ENCODE measurements at places on chromosomes 1 and 21.

GRCh38 chr1:7207875-7208646, 422.8 kb downstream of the CAMTA1 start:
- peak; percentile 39 for DNase-seq

- DNase-seq, result peak; percentile 38
These were observed 582 bp downstream of the ORC1 start for GRCh38 chr1:52403566-52404115.

DNA sequence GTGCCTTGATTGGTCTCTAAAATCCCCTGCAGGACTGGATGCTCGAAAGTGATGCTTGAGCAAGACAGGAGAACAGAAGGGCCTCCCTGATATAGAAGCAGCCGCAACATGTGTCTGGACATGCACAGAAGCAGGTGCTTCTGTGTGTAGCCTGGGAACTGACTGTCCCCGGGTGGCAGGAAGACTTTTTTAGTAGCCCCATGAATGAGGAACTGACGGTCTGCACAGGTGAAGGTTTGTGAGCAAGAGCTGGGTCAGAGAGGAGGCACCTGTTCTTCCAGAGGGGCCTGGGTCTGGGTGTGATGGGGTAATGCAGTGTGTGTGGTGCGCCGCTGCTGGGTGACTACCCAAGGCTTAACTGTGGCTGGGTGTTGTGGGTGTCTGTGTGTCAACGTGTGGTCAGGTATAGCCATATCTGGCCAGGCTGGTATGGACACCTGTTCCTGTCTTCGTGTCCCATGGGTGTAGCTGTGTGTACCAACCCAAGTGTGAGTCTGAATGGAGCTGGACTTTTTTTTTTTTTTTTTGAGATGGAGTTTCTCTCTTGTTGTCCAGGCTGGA, 39.1 kb upstream of the FOXO6 start:
- no peak for DNase-seq

- no peak for DNase-seq
These were observed 27.8 kb downstream of the AVPR1B start for GRCh38 chr1:206089341-206089740.

DNA sequence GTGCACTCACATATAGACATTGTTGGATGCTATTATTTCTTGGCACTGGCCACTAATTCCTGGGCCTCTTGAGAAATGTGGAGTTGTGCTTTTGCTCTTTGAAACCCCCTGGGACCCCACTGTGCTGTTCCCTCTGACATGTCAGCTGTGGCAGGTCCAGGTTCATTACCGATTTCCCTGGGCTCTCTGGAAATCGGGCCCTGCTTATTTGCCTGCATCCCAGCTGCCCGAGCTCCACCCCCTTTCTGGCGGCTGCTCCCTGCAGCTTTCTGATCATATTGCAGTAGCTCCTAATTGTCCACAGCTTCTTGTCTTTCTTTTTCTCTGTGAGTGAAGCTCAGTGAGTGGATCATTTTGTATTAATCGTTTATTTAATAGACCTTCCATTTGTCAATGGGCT, 183.7 kb upstream of the FAM78B start:
- no peak for DNase-seq

DNA sequence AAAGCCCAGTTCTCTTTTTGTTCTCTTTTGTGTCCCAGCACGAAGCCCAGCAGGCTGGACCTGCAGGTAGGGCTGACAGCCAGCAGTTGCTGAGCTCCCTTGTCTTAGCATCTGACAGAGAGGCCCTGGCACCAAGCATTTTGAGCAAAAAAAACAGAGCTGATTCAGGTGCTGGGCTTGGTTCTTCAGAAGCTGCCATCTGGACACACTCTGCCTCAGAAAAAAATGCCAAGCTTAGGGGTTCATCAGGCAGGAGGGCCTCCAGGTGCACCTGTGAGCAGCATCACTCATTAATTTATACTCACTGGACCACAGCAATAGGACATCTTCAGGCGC, 167.1 kb upstream of the PLD5 start:
- no peak for DNase-seq

GRCh38 chr1:168774241-168774640, 45.2 kb upstream of the DPT start:
- DNase-seq, result no peak

- DNase-seq, result peak; percentile 19
These were observed 43.3 kb downstream of the TP73 start for GRCh38 chr1:3695326-3696217.

GRCh38 chr1:238916828-238917227, 469.5 kb upstream of the CHRM3 start:
- no peak for DNase-seq

- no peak for DNase-seq
These were observed 58.0 kb downstream of the MEGF6 start for GRCh38 chr1:3553166-3553939.

- no peak for DNase-seq
These were observed 727.6 kb upstream of the CHRM3 start for GRCh38 chr1:238658763-238659162.

- no peak for DNase-seq
These were observed 39.7 kb downstream of the CHML start for GRCh38 chr1:241600496-241600901.

GRCh38 chr1:233242827-233243483, 52.6 kb downstream of the PCNX2 start:
- DNase-seq, result no peak

DNA sequence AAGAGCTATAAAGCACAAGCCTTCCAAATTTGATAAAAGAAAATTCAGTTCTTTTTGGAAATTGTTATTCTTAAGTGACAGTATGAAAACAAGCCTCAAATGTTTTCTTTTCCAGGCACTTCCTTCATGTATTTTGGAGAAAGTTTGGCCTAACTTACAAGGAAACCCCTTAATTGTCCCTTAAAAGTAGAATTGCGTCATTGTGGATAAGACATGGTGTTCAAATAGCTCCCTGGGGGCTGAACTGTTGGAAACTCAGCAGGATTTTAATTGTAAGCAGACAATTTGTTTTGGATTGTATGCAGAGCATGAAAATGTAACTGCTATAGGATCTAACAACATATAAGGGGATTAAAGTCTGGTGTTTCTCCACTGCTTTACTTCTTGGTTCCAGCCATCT, 35.4 kb upstream of the FGGY start:
- DNase-seq, result no peak

- no peak for DNase-seq
These were observed 55.0 kb downstream of the CNIH3 start for GRCh38 chr1:224671076-224671475.

DNA sequence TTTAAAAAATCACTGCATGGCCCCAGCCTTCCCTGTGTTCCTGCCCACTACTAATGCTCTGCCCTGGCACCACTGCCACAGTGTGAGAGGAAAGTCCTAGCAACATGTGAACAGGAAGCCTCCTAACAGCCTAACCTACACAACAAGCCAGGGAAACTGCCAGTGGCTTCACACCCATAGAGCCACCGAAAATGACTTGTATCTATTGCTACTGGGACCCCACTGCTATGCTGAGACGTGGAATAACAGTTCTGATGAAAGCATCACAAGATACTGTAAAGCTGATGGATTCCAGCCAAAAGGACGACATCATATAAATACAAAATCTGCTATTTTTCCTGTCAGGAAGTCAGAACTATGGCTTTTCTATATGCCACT, 74.9 kb downstream of the JAK1 start:
- no peak for DNase-seq

GRCh38 chr1:232130815-232131480, 499.0 kb downstream of the SIPA1L2 start:
- DNase-seq, result no peak

DNA sequence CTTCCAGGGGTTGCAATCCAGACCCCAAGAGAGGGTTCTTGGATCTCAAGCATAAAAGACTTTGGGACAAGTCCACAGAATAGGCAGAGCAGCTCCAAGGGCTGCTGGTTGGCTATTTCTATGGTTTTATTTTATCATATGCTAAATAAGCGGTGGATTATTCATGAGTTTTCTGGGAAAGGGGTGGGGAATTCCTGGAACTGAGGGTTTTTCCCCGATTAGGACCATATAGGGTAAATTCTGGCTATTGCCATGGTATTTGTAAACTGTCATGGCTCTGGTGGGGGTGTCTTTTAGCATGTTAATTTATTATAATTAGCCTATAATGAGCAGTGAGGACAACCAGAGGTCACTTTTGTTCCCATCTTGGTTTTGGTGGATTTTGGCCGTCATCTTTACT, 270.9 kb upstream of the PLXNA2 start:
- no peak for DNase-seq

DNA sequence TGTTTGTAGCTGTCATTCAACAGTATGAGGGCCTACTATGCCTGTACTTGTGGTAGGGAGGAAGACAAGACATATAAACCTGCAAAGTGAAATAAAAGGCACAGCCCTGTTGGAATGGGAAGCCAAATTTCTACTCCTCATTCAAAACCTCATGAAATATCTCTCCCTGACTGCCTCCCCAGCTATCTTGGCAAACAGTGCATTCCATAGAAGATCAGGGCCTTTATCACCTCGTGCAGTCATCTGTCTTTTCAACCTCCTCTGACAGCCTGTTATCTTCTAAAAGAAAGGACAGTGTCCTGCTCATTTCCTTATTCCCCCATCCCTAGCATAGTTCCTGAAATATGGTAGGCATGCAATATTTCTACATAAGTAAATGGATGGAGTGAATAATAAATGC, 71.0 kb downstream of the SH3GLB1 start:
- no peak for DNase-seq

GRCh38 chr1:19869929-19870328, 12.3 kb upstream of the OTUD3 start:
- no peak for DNase-seq

DNA sequence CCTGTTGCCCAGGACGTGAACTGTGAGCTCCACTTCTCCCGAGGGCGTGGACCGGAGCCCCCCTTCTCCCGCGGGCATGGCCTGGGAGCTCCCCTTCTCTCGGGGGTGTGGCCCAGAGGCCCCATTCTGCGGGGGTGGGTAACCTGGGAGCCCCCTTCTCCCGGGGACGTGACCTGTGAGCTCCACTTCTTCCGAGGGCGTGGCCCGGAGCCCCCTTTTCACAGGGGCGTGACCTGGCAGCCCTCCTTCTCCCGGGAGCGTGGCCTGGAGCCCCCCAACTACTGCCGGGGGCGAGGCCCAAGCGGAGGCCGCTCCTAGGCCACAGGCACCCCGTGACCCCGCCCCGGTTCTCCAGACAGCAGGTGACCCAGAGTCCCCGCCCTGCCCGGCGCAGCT, 320 bp downstream of the C1orf174 start:
- peak; percentile 26 for DNase-seq
